ENCODE measurements at places on chromosomes 3 and 15.

DNA sequence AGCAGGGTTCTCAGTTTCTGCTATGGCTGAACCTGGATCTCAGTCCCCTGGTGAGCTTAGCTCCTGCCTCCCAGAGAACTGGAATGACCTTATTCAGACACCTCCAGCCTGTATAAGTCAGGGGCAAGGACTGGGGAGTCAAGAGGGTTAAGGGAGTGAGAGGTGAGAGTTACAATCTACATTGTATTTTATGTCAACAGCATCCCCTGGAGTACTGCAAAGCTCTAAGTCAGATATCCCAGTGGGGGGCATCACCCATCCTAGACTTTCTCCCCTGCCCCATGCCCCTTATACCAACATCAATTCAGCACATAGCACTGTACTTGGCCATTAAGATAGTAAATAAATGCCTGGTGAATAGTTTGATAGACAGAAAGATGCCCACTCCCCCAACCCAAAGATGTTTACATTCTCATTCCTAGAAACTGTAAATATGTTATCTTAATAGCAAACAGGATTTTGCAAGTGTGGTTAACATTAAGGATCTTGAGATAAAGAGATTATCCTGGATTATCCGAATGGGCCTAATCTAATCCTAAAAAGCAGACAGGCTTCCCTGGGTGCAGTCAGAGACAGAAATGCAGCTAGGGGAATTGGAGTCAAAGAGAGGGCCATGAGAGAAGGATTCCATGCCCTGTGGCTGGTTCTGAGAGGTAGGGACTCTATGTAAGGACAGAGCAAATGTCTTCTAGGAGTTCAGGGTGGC lies 132.3 kb upstream of the RASGRP1 start:
- no peak for DNase-seq

GRCh38 chr3:101179637-101180036 lies 140.7 kb downstream of the IMPG2 start:
- DNase-seq: no peak

DNA sequence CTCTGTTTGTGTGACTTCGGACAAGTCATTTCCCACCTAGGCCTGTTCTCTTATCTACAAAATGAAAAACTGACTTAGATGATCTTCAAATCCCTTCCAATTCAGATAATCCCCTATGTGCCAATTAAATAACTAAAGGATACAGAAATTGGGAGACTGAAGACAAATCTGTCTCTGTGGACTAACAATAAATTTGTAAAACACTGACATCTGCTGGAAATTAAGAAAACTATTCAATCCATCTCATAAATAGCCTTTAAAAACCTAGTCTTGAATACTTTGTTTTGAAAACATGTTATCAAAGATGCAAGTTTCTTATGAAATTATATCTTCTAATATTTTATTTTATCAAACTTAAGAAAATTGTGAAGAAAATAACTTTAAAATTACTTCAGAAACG lies 38.3 kb downstream of the MTHFS start:
- DNase-seq: no peak

GRCh38 chr15:50141856-50142255 lies 22.8 kb upstream of the ATP8B4 start:
- DNase-seq: no peak

DNA sequence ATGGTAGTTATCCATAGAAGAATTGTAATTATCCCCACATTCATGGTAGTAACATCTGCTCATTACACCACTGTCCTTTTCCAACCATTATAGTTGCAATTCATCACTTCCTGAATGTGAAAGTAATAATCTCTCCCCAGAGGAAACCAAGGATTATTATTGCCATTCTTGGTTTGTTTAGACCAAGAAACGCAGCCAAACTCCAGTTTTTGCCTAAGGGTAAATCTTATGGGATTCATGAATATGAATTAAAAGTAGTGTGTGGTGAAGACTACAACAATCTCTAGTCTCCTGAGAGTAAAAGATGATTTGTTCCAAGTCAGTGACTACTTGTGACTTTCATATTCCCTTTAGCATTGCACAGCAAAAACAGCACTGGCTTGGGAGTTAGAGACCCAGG lies 45.7 kb upstream of the ABI3BP start:
- DNase-seq: no peak

- DNase-seq: no peak
These were observed 8.4 kb downstream of the NR1D2 start for GRCh38 chr3:23953523-23953922.

- DNase-seq: no peak
These were observed 20.1 kb upstream of the TMCC1 start for GRCh38 chr3:129913618-129914017.

GRCh38 chr15:44370830-44371229 lies 56.6 kb upstream of the CTDSPL2 start:
- DNase-seq: no peak
